Osteoblast (primary cell): ENCODE measurements at places on chromosomes 16 and 17. TPM values are rescaled to one million over a fixed set of nuclear protein-coding genes. Genes with fewer than 3 reads are reported as not detected.

GRCh38 chr17:43092901-43093300, 32.3 kb downstream of the BRCA1 start:
- no peak for DNase-seq

The CRYM gene
- total RNA-seq = 4.1 and 5.1 TPM in 2 replicates

- peak; percentile 92 for DNase-seq
These were observed 1.1 kb downstream of the NAA38 start for GRCh38 chr17:7856011-7856810.

- DNase-seq = no peak
These were observed 17.8 kb downstream of the HNF1B start for GRCh38 chr17:37726891-37727675.

GRCh38 chr17:66633317-66633965, 201.5 kb upstream of the CACNG5 start:
- no peak for DNase-seq
